ENCODE measurements at places on chromosomes 6 and 20.

- no peak for DNase-seq
These were observed 4.6 kb downstream of the AFDN start for GRCh38 chr6:167831281-167831828.

GRCh38 chr6:130787726-130788500 lies 39.3 kb upstream of the SMLR1 start:
- DNase-seq = no peak

DNA sequence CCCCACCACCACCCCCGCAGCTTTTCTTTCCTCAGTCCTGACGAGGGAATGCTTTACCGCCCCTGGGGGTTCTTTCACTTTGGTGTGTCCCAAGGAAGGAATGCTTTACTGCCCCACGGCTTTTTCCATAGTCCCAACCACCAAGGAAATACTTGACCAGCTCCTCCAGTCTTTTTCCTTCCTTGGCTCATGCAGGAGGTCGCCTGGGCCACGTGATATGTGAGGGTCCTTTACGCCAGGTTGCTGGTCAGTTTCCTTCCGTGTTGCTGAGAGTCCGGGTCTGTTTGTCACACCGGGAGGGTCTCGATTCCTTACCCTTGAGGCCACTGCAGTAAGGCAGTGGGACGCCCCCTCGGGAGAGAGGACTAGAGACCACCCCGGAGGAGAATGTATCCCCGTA lies 58.9 kb upstream of the CDH4 start:
- DNase-seq = no peak

DNA sequence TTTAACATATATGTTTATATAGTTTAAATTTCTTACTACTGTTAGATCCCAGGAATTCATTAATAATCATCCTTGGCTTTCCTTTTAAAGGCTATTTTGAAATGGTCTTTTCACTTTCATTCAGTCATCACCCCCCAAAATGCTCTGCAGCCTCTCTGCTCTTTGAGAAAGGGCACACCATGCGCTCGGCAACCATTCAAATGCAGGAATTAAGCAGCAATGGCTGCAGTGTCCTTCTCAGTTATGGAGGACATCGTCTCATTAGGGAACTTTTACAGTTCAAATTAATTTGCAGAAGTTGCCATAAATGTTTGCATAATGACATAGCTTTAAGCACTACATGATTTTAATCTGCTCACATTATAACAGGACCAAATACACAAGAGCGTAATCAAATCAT lies 6.3 kb downstream of the TUBB1 start:
- no peak for DNase-seq

DNA sequence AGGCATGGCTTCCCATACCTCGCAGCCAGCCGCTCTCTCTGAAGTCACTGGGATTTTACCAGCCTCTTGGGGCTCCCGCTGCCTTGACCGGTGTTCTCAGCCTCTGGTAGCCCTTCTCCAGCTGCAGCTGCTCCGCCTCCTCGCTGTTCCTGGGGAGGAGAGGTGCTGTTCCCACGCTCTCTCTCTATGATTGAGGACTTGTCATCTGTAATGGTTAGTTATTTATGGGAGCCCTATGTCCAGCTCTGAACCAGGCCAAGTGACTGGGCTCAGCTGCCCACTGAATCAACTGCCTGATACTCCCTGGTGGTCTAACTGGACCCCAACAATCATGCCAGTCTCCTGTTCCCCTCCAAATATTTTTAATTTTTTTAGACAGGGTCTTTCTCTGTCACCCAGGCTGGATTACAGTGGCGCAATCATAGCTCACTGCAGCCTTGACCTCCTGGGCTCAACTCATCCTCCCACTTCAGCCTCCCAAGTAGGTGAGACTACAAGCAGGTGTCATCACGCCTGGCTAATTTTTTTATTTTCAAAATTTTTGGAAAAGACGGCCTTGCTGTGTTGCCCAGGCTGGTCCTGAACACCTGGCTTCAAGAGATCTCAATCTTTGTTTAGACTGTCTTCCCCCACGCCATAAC lies 4.8 kb upstream of the SLC4A11 start:
- no peak for DNase-seq

GRCh38 chr20:35878113-35878625 lies 76.1 kb downstream of the SCAND1 start:
- DNase-seq = no peak

DNA sequence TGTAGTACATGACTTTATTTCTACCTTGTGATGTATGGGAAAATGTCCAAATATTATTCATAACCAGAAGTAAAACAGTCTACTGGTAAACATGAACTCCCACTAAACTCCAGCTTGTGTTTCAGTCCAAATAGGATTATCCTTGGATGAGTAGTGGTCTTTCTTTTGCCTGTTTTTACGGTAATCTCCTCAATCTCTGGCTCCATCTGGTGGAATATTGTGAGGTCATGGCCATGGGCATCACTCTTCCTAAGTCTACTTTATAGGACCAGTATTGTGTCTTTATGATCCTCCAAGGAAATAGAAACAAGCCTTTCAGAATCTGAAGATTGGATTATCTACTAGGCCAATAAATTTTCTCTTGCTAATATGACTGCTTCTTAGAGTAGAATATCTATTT lies 505.0 kb downstream of the BMP2 start:
- DNase-seq = no peak

DNA sequence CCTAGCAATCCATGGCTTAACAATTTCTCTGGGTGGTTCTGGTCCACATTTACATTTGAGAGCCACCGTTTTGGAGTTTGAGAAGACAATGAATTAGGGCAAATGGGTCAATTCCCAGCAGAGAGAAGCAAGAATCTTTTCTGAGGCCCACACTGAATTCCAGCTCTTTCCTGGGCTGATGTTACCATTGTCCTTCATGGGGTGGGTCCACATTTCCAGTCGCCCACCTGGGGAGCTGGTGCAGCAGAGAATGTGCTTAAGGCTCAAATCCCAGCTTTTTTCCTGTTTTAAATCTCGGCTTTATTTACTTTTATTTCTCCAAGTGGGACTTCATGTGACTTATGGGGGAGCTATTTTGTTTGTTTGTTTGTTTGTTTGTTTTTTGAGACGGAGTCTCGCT lies 44.2 kb upstream of the TFAP2C start:
- DNase-seq = no peak

- no peak for DNase-seq
These were observed 230.5 kb upstream of the FKBP1C start for GRCh38 chr6:62980724-62981123.
